ENCODE measurements at places on chromosomes 3 and 15. TPM values are rescaled to one million over a fixed set of nuclear protein-coding genes. Genes with fewer than 3 reads are reported as not detected.

DNA sequence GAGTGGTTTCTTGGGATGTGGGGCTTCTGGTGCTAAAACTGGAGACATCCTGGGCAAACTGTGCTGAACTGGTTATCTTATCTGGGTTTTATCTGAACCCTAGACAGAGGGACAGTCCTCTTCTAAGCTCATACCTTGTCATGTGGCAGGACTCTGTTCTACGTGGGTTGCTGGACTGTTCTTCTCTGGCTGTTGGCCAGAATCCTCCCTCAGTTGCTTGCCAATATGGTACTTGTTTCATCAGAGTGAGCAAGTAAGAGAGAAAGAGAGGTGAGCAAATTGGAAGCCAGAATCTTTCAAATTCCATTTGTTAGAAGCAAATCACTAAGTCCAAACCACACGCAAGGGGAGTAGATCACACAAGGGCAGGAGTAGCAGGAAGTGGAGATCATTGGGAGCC lies 291.5 kb upstream of the TBL1XR1 start:
- no peak for DNase-seq

The OSTN gene
- not detected for total RNA-seq

DNA sequence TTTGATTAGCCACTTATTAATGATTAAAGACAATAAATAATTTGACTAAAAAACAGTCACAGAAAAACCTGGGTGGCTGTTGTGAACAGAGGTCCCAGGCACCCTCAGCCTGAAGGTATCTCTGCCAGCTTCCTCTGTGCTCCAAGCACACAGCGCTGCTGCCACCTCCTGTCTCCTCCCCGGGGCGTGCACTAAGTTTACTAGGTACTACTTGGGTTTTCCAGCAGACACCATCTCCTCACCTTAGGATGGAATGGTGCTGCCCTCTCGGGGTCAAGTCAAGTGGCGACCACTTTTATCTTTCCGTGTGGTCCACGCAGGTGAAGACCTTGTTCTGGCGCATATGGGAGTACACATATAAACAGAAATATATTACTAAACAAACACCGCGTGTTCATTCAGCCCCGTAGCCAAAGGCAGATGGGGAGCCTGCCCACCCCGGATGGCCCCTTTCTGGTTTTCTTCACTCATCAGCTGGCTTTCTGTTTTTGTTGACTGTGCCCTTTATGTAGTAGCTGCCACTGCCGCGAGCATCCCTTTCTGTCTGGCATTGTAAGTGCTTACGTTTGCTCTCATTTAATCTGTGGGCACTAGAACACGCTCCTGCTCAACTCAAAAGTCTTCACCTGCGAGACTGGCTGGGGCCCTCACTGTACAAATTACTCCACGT lies 128.0 kb downstream of the LRIG1 start:
- no peak for DNase-seq

GRCh38 chr3:156577736-156578135 lies 22.8 kb upstream of the SSR3 start:
- no peak for DNase-seq

DNA sequence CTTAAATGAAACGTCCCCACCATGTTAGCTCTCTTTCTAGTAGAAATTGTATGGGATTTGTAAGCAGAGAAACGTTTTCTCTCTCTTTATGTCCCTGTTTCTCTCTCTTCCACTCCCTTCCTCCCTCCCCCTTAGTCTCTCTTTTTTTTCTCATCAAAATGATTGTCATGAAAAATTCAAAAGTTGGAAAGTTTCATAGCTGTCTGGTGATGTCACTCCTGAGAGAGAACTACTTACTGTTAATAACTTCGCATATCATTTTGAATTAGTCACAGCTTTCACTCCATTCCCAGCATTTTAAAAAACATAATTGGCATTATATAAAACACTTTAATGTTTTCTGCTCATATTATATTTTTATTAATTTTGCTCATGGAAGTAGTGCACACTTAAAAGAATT lies 331.1 kb downstream of the C3orf38 start:
- DNase-seq, result no peak

GRCh38 chr3:105616374-105617121 lies 249.8 kb downstream of the ALCAM start:
- DNase-seq, result no peak

DNA sequence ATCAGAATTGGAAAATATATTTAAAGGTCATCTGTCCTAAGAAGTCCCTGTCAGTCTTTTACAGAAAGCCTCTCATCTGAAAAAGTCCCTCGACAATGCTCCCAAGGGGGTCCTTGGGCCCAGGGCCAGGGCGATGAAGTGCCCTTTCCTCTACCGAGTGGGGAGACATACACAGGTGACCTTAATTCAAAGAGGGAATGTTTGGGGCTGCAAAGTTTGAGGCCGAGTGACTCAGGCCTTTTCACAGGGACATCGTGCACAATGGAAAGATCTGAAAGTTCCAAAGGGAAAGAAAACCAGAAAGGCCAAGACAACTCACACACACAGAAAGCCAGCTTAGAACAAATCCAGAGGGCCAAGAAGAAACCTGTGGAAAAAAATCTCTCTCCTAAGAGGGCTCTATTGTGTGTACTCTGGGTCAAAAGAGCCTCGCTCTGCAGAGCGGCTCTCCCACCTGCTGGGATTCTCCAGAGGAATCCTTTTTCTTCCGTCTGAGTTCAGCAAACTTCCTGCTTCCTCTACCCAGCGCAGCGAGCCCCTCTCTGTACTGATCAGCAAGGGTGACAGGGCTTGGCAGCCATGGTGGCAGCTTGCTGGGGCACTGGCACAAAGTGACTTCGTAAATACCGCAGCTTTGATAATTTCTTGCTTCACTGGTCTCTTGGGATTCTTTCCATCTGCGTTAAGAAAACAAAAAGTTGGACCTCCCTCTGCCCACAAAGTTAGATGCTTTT lies 259.1 kb downstream of the OPA1 start:
- peak; percentile 26 for DNase-seq

The EPHB3 gene
- 0.13 TPM for total RNA-seq

DNA sequence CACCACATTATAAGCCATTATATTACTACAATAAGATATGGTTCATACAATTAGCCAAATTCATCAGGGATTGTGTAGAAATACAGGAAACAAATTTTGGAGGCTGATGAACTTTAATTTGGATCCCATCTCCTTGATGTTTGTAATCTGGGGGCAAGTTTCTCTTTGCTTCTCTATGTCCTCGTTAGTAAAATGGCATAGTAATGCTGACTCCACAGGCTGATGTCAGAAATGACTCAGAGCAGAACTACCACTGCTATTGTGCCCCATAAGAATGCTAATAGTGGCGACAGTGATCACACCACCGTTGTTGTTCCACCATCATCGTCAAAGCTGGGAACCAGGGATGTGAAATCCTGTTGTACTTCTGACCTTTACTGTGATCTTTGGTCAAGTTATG lies 722.3 kb upstream of the LMCD1 start:
- DNase-seq, result peak; percentile 62

DNA sequence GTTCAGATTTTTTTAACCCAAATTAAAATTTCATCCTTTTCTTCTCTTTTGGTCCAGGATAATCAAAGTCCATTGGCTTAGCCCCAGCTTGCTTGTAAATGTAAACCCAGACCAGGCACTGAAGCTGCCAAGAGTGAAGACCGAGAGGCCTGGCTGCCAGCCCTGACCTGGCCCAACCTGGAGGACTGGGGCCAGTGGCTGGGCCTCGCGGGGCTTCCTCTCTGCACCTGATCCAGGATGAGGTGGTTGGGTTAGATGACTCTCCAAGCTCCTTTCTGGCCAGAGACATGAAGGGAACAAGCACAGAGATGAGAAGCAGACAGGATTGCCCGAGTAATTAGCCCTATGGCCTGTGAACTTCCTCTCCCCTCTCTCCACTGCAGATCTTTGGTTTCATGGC lies 50.6 kb downstream of the CMTM6 start:
- no peak for DNase-seq

The CPA3 gene
- 0.51 TPM for total RNA-seq

The CADPS gene
- total RNA-seq, result not detected

DNA sequence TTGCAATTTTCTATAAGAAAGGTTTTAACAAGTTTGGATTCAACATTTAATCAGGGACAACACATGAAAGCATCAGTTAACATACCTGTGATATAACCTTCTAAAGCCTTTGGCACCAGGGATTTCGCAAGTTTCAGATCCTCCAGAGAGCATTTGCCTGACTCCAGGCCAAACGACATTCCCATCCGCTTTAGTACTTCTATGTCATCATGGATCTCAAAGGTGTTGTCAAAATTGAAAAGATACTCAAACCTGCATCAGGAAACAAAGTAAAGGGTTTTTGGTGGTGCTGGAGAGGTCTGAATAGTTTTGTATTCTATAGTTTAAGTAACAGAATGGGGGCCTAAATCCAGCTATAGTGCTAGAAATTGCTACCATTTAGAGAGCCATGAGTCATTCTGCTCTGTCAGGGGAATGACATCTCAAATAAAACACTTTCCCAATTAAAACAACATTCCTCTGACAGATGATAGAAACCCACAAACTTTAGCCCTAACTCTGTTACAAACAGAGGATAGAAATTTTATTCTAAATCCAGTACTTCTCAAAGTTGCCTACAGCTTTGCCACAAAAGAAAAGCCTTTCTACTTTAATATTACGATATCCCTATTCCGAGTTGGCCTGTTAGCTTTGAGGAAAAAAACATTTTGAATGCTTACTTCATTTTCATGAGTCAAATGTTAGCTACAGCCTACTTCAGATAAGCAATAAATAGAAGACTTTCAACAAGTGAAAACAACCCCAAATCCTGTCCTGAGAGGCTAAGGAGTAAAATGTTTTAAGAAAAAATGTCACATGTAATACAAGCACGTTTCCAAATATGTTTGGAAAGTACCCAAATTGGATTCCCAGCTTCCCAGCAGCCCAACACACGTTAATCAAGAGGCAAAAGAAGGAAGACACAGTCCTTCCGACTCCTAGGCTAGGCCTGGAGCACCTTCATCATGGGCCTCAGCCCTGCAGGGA lies 83.4 kb downstream of the ATP1B3 start:
- DNase-seq, result no peak

All from dermis microvascular lymphatic vessel endothelial cell (primary cell).